ENCODE measurements at places on chromosomes 5 and 9.

DNA sequence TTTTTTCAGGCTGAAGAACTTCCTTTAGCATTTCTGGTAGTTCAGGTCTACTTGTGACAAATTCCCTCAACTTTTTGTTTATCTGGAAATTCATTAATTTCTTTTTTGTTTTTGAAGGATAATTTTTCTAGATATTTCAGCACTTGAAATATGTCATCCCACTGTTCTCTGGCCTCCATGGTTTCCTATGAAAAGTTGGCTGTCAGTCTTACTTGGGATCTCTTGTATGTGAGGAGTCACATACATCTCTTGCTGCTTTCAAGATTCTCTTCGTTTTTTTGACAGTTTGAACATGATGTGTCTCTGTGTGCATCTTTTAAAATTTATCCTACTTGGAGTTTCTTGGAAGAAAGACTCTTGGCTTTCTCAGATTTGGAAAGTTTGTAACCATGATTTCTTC is 79.5 kb downstream of the RIC1 start:
- DNase-seq = no peak

GRCh38 chr5:162214551-162214950 is 147.0 kb downstream of the GABRG2 start:
- no peak for DNase-seq

GRCh38 chr5:61263561-61264272 is 68.3 kb upstream of the ZSWIM6 start:
- DNase-seq = no peak

- DNase-seq = peak; percentile 61
Measured at GRCh38 chr5:43854697-43855292, 251.8 kb downstream of the NNT start.

- DNase-seq = peak; percentile 81
Measured at GRCh38 chr5:7422316-7423106, 26.6 kb downstream of the ADCY2 start.

Data from lung (tissue), 17 donors.